ENCODE measurements at places on chromosomes 5 and 9. TPM values are rescaled to one million over a fixed set of nuclear protein-coding genes. Genes with fewer than 3 reads are reported as not detected.

The SUSD3 gene
- 0.94 TPM for total RNA-seq

The CDH9 gene
- total RNA-seq = not detected

The GALNT12 gene
- 37.4 TPM for total RNA-seq

The GMCL2 gene
- not detected for total RNA-seq

The HTR1A gene
- total RNA-seq = not detected

The PCDHGB6 gene
- total RNA-seq = 3.7 TPM

The PCDHB3 gene
- total RNA-seq = 0.16 TPM

The SPINK7 gene
- not detected for total RNA-seq

The HARS2 gene
- 34.0 TPM for total RNA-seq

The FGF10 gene
- 0.79 TPM for total RNA-seq

Data from bronchial smooth muscle cell (primary cell).